ENCODE measurements at places on chromosomes 3 and 15. TPM values are rescaled to one million over a fixed set of nuclear protein-coding genes. Genes with fewer than 3 reads are reported as not detected.
A peak's percentile ranks its signal among the peaks of the same experiment; 100 is the strongest.

Gene PROS1
- 19.4 TPM for total RNA-seq

DNA sequence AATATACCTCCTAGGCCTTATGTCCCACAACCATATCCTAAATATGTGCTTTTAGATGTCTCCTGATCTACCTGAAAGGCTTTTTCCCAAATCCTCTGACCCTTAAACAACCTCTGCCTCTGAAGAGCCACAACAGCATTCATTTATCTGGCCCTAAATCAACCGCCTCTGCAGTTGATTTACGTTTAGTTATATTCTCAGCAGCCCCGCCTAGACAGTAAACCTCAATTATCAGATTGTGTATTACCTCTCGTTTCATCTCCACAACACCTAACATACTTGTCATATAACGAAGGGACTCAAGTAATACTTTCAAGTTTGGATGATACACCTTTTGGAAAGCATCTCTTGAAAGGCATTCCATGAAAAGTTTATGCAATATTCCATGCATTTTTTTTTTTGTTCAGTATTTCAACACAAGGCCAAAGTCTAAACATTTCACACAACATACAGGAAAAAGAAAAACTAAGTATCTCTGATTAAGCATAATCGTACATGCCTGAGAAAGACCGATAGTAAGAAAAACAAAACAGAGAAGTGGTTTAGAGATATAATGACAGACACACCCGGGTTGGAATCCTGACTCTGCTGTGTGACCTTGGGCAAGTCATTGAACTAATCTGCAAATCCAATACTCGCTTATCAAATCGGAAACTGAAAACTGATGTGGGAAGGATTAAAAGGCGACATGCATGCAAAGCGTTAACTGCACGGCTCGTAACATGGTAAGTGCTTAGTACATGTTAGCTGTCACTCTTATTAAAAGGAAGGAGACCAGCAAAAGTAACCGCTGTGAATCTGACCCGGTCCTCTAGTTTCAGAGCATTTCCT, 778 bp downstream of the CRBN start:
- peaks cover 2% of the 10 kb centered on the region for H3K36me3 ChIP-seq
- DNase-seq, result no peak
- no peaks in the 10 kb centered on the region for H3K27me3 ChIP-seq
- peak overlapping the region; percentile 45 for H3K27ac ChIP-seq

DNA sequence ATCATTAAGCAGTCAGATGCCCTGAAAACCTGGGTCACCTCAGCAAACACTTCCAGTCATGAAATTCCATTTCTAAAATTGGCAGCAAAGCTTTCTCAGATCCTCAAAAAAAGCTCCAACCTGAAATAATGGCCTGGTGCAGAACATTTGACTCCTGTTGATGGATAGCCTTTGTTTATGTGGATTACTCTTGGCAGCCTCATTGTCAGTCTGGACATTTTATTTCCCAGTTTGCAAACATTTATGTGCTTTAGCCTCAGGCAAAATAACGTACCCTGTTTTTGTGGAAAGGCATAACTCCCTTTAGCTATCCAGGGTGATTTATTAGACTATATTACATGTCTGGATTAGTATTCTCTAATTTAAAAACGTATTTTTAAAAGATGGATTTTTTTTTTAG, 53.9 kb downstream of the PXYLP1 start:
- no peak for DNase-seq
- no peaks in the 10 kb centered on the region for H3K27me3 ChIP-seq
- no peaks in the 10 kb centered on the region for H3K36me3 ChIP-seq

Gene ITPKA
- total RNA-seq, result 18.1 TPM

GRCh38 chr3:146125951-146126350, 35.0 kb downstream of the PLOD2 start:
- H3K4me1 ChIP-seq, result no peaks in the 10 kb centered on the region
- no peak overlapping the region for H3K27ac ChIP-seq
- H3K36me3 ChIP-seq, result no peaks in the 10 kb centered on the region
- H3K27me3 ChIP-seq, result no peaks in the 10 kb centered on the region

DNA sequence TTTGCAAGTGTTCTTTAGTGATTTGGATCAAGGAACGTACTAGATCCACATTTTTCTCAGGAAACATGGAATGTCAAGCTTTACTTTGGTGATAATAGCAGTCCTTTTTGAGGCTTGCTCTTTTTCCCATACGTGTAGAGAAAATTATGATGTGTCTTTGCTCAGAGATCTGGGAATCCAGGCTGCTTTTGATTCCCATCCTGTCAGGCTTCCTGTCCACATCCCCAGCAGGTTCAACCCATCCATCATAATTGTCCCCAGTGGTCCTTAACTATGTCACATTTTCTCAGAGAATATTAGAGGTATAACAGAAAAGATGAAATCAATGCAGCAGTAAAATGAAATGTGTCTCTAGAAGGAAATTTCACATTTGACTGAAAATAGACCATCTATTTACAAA, 111.4 kb downstream of the IQCH start:
- no peak overlapping the region for H3K4me3 ChIP-seq
- DNase-seq, result no peak
- H3K36me3 ChIP-seq, result no peaks in the 10 kb centered on the region
- H3K27ac ChIP-seq, result no peak overlapping the region
- no peaks in the 10 kb centered on the region for H3K4me1 ChIP-seq
